ENCODE measurements at places on chromosomes 1 and 21.

DNA sequence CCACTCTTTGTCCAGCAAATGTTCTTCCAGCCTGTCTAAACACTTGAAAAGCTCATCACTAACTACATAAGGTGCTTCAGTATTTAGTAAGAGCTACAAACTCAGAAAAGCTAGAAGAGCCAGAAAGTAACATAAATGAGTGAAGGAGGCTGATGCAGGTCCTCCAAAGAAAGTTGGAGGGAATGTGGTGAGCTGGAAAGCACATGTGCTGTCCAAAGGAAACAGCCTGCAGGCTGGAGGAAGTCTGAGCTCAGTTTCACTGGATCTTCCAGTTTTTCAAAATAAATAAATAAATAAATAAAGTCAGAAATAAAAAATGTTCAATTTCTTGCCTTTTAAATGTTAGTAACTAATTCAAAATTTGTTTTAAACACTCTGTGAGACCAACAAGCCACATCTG lies 25.5 kb downstream of the ZC3H11B start:
- DNase-seq, result peak; percentile 31

- no peak for DNase-seq
Observed at GRCh38 chr1:79760531-79760930, 754.0 kb upstream of the ADGRL4 start.

GRCh38 chr21:17467392-17467791 lies 45.5 kb upstream of the CXADR start:
- DNase-seq, result no peak

- DNase-seq, result peak; percentile 54
Observed at GRCh38 chr21:42652527-42653230, 742 bp upstream of the PDE9A start.

DNA sequence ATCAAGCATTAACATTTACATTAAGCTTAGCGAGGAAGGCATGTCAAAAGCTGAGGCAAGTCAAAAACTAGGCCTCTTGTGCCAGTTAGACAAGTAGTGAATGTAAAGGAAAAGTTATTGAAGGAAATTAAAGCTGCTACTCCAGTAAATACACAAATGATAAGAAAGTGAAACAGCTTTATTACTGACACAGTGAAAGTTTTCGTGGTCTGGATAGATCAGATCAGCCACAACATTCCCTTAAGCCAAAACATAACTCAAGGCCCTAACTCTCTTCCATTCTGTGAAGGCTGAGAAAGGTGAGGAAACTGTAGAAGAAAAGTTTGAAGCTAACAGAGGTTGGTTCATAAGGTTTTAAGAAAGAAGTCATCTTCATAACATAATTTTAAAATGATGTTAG lies 131.9 kb downstream of the VAV3 start:
- DNase-seq, result no peak

GRCh38 chr21:35491920-35492678 lies 443.0 kb upstream of the RUNX1 start:
- no peak for DNase-seq

- no peak for DNase-seq
Observed at GRCh38 chr1:196896355-196896754, 8.5 kb downstream of the CFHR4 start.

- no peak for DNase-seq
Observed at GRCh38 chr1:34479731-34480130, 275.1 kb upstream of the GJB5 start.

DNA sequence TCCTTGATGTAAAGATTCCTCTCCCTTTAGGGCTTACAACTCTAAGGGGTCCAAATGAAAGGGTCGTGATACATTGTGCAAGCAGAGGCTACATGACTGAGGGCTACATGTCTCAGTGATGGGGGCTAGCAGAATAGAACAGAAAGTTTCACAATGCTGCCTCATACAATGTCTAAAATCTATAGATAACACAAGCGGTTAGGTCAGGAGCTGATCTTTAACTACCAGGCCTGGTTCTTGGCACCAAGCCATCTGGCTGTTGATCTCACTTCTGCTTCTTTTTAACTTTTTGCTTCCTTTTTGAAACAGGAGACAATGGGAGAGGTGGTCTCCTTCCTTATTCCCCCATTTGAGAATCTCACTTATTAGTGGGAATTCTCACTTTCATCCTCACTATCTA lies 710.2 kb downstream of the AMY1C start:
- no peak for DNase-seq

DNA sequence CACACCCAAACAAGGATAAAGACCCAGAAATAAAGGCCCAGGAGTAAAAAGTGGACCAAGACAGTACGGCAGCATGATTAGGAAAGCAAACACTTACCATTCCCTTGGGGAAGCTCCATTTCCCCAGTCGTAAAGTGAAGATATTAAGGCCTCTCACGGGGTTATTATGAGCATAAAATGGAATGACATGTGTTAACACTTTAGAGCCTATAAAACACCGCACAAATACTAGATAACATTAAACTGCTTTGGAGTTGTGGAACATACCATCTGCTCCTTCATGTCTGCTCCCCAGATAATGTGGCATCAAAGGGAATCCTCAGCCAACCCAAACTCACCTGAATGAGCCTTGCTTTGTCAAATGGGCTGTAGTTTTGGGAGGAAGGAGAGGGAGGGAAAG lies 8.9 kb upstream of the ITLN2 start:
- DNase-seq, result no peak

GRCh38 chr1:69733061-69733460 lies 165.3 kb downstream of the LRRC7 start:
- no peak for DNase-seq

DNA sequence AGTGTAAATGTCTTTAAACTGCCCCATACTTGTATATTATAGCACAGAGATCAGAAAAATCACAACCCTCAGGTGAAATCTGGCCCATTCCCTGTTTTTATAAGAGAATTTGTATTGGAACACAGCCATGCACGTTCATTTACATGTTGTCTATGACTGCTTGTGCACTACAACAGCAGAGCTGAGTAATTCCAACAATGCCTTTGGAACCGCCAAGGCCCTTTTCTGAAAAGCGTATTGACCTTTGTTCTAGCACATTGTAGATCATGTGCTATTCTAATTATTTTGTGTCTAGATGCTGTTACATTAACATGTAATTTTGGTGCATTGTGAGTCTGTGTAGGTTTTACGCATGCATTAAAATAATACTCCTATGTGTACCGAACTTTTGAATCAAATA lies 339.6 kb downstream of the CHRM3 start:
- DNase-seq, result no peak

DNA sequence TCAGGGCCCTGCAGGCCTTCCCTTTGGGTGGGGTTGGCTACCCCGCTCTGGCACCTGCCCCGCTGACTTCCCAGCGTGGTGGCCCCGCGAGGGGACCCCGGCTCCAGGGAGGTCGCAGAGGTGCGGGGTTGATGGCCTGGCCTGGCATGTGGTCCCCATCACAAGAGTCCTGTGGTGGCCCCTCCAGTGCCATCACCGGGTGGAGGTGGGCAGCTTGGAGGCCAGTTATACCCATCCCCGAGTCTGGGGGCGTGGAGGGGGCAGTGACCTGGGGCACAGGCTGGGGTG lies 26.8 kb downstream of the PRMT2 start:
- no peak for DNase-seq

DNA sequence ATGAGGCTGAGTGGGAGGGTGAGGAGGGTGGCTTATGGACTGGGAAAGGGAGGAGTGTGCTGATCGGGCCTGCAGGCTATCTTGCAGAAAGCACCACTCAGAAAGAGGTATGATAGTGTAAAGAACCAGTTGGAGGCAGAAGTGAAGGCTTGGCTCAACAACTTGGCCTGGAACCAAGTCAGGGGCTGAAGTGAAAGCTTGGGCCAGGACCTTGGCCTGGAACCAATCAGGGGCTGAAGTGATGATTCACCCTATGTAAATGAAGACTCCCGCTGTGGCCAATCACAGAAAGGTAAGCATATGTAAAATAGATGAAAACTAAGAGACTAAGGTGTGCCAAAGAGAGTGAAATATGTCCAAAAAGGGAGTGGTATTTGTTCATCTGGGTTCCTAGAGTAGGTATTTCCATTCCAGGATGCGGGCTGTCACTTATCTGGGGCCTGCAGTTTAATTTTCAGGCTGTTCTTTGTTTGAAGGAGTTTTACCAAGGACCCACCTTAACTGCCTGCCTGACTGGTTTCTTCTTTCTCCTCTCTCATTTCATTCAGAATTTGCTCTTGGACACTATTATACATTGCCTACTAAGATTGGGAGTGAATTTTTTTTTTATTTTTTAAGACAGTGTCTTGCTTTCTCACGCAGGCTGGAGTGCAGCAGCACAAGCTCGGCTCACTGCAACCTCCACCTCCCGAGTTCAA lies 5.1 kb upstream of the RFX5 start:
- no peak for DNase-seq

DNA sequence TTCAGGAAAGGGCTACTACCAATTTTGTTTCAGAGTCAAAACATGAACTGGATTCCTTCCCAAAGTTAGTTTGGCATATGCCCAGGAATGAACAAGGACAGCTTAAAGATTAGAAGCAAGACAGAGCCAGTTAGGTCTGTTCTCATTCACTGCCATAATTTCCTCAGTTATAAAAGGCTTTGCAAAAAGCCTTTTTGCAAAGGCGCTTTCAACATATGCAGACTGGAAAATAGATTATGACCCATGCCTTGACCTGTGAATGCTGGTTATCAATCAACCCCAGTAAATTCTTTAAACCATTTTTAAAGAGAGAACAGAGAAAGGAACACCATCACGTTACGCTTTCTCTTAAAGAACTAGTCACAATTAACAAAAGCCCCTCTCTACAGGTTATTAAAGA lies 1.7 kb upstream of the FRRS1 start:
- no peak for DNase-seq

DNA sequence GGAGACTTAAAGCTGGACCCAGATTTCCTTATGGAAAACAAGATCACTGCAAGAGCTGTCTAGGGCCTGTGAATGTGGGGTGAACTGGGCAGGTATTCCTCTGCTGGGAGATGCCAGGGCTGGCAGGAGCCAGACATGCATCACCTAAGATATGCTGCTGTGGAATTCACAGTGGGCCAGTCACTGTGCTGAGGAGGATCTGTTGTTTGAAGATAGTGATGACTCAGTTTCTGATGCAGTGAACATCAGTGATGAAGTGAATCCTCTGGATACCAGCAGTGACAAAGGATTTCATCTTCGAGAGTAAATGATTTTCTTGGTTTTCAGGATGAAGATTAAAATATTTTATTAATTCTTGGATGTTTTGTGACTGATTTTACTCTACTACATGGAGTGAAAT lies 29.9 kb upstream of the CAMSAP2 start:
- DNase-seq, result peak; percentile 44

DNA sequence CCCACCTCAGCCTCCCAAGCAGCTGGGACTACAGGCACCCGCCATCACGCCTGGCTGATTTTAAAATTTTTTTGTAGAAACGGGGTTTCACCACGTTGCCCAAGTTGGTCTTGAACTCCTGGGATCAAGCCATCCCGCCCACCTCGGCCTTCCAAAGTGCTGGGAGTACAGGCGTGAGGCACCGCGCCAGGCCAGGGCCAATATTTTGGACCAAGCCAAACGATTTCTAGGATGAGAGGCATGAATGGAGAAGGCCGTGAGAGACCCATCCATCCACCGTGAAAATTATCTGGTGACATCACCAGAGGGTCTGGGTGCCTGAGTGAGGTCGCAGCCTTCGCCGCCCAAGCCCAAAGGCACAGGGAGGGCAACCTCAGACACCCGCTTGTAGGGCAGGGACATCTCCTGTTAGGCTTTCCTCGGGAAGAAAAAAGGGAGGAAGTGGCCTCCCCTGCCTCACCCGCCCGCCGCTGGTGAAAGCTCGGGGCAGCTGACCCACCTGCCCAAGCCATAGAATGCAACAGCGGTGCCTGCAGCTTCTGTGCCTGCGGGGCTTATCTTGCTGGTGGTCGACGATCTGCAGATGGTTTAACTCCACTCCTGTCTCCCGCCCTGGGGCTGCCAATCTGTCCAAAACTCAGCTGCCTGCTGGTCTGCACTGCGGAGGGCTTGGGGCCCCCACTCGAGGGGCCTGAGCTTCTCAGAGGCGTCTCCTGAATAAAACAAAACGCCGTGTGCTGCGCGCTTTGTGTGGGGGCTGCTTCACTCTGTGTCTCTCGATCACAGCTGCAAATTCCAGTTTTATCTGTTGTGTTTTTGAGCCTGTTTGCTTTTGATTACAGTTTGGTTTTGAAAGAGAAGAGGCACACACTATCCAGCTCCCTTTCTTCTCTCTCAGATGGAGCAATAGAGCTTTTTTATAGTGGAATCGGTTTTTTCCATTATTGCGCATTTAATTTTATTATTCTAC lies 85.8 kb downstream of the MRPS6 start:
- no peak for DNase-seq

- no peak for DNase-seq
Observed at GRCh38 chr1:210445485-210445884, 116.8 kb downstream of the HHAT start.

Measured in EL (cell line).